ENCODE measurements at places on chromosomes 2 and 18.

GRCh38 chr2:218357236-218358177, 850 bp downstream of the CATIP start:
- no peak for DNase-seq

DNA sequence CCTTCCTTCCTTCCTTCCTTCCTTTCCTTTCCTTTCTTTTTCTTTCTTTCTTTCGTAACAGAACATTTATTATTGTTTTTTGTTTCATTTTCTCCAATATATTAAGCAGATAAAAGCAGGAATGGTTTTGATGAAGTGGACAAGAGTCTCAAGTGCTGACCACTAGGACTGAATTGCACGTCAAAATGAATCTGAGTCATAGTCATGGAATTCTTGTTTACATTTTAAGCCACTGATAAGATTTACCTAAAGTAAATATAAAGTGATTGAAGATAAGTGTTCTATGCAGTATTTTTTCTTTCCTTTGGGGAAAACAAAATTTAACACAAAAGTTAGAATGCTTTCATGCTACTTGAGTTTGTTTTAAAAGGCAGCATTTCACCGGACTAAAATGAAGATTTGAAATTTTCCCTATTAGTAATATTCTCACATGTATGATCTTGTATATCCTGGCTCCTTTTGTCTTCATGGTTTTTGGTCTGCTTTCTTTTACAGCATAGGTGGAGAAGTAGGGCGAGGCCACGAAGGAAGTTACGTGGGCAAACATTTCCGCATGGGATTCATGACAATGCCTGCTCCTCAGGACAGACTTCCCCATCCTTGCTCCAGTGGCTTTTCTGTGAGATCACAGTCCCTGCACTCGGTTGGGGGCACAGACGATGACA, 113.5 kb downstream of the NYAP2 start:
- DNase-seq, result no peak

DNA sequence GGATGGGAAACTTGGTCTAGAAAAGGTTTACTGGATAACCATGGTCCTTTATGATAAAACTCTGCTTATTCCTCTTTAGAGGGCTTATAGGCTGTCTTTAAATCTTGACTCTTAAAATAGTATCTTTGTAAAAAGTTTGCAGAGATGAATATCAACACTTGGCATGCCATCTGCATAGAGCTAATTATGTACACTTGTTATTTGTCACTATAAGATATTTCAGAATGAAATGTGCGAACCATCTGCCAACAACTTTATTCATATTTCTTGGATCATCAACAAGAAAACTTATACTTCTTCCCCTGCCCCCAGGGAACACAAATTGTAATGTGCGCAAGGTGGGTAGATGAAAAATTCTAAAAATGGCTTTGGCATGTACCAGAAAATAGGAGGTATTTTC, 653.0 kb upstream of the CHAC2 start:
- DNase-seq, result no peak

- no peak for DNase-seq
Measured at GRCh38 chr2:45964906-45965305, 313.4 kb downstream of the PRKCE start.

DNA sequence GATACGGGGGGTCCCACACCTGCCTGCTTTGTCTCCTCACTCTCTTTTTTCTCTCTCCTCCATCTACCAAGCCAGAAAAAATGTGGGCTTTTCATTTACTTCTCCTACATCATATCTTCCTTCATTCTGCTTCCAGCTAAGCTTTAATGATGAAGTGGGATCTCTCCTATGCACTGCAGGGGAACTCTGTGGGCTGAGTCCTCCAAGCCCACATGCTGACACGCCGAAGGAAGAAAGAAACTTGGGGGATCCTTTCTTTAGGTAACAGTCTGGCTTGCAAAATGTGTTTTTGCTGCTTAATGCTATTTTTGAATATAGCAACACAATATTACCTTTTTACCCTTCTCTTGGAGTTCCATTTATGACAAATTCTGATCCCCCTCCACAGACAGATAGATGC, 33.6 kb upstream of the YWHAQ start:
- DNase-seq, result no peak

DNA sequence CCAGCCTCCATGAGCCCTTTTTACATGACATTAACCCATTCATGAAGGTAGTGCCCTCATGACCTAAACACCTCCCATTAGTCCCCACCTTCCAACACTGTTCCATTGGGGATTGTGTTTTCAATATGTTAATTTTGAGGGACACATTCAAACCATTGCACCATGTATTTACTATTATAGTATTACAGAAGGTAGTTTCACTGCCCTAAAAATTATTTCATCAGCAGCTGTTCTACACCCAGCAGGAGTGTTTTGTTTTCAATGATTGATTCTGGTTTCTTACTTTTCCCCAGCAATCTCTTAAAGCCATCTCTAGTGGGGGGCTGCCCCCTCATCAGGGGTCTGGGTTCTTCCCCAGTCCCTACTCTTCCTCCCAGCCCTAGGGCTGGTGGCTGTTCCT, 71.9 kb downstream of the CERS6 start:
- DNase-seq, result no peak
